ENCODE measurements at places on chromosomes 11 and 22.

GRCh38 chr22:19232623-19233022 is 54.1 kb upstream of the SLC25A1 start:
- no peak for DNase-seq

- no peak for DNase-seq
Observed at GRCh38 chr11:29612423-29612822, 404.4 kb downstream of the KCNA4 start.

- DNase-seq, result no peak
Observed at GRCh38 chr22:46362934-46363515, 27.5 kb downstream of the TRMU start.

DNA sequence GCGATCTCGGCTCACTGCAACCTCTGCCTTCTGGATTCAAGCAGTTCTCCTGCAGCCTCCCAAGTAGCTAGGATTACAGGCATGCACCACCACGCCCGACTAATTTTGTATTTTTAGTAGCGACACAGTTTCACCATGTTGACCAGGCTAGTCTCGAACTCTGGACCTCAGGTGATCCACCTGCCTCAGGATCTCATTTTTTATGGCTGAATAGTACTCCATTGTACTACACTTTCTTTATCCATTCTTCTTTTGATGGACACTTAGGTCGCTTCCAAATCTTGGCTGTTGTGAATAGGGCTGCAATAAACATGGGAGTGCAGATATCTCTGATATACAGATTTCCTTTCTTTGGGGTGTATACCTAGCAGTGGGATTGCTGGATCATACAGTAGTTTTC is 20.8 kb downstream of the XRCC6 start:
- DNase-seq, result no peak

DNA sequence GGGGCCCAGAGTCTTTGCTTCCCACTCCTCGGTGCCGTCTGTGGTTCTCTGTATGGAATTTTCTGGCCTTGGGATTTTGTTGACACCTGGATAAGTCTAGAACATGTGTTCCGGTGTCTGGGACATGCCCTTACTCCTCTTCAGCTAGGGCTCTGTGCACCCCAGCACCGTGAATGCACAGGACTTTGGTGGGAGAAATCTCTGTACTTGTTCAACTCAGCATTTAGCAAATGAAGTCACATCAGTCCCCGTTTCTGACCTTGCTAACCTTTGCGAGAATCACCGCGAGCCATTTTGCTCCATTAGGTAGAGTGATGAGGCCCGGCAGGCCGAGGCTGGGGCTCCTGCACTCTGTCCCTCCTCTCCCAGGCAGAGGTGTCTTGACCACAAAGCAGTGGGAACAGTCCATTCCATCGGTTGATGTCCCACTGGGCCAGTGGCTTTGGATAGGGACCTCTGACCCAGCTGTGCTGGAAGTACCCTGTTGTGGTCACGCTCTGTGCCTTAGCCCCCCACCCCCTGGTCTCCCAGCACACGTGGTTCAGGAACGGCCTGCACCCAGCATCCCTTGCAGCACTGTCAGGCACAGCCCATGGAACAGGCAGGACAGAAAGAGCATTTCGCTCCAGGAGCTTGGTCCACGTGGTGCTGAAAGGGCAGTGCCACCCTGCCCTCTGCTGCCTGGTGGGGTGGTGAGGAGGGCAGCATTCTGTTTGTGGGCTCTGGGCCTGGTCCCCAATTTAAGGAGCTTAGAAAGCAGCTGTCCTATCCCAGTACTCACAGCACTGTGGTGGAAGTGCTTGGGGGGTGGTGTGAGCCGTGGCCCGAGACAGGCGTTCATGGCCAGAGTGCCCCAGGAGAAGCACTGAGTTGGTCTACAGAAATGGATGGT is 73.4 kb downstream of the MED15 start:
- no peak for DNase-seq

Measured in NCI-H1930 (cell line).